ENCODE measurements at places on chromosomes 13 and 19.
A peak's percentile ranks its signal among the peaks of the same experiment; 100 is the strongest.

DNA sequence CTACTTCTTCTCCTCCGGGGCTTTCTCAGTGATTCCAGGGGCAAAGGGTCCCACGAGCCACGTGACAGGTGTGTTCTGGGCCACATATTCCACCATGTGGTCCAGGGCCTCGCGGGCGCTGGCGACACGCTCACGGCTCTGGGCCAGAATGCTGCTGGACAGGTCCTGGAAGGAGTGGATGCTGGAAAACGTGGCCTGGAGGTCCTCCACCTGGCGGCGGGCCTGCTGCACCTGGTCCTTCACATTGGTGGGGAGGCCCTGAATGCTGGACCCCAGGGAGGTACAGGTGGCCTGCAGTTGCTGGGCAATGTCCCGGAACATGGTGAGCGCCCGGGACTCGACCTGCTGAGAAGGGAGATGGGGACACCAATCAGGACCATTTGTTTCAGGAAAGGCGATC lies 7.7 kb upstream of the TICAM1 start:
- DNase-seq: no peak

- DNase-seq: no peak
Observed at GRCh38 chr13:79307433-79307861, 98.6 kb downstream of the RBM26 start.

GRCh38 chr13:103810026-103810425 lies 743.8 kb upstream of the SLC10A2 start:
- no peak for DNase-seq

DNA sequence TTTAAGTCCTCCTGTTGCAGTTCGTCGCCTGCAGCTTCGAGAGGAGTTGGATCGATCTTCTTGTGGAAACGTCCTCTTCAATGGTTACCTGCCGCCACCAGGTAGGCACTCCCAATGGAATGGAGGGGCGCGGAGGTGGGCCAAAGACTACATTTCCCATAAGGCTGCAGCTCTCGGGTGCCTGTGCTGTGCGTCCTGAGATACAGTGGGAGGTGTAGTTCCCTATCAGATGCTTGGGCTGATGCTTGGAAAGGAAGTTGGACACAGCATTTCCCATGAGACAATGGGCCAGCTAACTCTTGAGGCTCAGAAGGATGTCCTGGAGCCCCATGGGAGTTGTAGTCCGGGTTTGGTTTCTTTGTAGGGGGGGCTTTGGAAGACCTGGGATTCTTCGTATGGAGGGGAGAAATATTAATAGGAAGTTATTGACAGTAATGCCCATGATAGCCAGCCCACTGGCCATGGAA lies 1.8 kb downstream of the SHKBP1 start:
- no peak for DNase-seq

DNA sequence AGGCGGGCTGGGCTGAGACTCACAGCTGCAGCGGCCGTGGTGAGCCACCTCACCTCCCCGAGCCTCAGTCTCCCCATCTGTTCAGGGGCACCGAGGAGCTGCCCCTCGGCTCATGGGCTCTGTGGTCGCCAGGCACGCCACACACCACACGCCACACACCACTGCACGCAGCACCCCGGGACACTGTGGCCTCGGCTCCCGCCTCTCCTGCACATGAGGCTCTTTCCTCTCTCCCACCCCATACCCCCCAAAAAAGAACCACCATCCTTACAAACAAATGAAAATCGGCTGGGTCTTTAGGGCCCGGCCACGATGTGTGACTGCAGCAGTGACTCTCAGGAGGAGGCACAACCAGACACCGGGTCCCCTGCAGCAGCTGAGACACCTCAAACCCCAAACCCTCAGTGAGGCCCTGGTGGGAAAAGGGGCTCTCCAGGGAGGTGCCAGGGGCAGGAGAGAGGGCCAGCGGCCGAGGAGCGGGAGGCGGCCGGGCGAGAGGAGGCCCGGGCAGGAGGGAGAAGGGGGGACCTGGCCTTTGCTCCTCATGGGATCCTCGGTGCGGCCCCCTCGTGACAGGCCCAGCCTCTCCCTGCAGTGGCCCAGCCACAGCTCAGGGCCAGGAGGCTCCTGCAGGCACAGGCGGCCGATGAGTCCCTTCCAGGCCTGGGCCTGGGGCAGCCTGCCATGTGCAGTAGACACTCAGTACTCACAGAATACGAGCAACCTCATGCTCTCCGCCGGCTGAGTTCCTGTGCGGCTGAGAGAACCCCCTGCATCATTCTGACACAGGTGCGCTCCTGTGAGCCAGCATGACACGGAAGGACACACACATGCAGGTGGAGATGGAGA lies 66.3 kb downstream of the RASA3 start:
- no peak for DNase-seq

DNA sequence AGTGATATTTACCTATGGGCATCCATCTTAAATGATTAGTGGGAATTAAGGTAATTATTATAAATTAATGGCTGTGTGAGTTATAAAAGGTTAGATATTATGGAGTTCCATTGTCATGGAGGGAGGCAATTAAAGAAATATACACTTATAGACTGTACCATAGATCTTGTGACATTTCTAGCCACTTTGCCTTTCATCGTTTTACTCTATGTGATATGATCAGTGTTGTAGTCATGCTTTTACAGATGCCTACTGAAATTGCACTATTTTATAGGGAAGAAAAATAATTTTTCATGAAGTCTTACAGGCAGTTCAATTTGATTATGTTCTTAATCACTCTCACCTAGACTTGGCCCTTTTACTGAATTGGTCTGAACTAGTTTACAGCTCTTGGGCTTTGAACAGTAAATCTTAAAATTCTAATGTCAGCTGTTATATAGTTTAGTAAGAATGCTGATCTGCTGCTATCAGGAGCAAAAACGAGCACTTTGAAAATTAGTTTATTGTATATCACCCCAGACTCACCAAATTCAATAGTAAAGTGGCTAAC lies 301.2 kb downstream of the GPC6 start:
- no peak for DNase-seq

DNA sequence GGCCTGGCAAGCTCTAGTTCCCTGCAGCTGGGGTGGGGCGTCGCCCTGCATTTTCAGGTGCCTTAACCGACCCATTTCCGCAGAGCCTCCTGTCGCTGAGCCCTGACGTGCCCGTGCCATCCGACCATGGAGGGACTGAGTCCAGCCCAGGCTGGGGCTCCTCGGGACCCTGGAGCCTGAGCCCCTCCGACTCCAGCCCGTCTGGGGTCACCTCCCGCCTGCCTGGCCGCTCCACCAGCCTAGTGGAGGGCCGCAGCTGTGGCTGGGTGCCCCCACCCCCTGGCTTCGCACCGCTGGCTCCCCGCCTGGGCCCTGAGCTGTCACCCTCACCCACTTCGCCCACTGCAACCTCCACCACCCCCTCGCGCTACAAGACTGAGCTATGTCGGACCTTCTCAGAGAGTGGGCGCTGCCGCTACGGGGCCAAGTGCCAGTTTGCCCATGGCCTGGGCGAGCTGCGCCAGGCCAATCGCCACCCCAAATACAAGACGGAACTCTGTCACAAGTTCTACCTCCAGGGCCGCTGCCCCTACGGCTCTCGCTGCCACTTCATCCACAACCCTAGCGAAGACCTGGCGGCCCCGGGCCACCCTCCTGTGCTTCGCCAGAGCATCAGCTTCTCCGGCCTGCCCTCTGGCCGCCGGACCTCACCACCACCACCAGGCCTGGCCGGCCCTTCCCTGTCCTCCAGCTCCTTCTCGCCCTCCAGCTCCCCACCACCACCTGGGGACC lies 1.2 kb downstream of the ZFP36 start:
- no peak for DNase-seq

DNA sequence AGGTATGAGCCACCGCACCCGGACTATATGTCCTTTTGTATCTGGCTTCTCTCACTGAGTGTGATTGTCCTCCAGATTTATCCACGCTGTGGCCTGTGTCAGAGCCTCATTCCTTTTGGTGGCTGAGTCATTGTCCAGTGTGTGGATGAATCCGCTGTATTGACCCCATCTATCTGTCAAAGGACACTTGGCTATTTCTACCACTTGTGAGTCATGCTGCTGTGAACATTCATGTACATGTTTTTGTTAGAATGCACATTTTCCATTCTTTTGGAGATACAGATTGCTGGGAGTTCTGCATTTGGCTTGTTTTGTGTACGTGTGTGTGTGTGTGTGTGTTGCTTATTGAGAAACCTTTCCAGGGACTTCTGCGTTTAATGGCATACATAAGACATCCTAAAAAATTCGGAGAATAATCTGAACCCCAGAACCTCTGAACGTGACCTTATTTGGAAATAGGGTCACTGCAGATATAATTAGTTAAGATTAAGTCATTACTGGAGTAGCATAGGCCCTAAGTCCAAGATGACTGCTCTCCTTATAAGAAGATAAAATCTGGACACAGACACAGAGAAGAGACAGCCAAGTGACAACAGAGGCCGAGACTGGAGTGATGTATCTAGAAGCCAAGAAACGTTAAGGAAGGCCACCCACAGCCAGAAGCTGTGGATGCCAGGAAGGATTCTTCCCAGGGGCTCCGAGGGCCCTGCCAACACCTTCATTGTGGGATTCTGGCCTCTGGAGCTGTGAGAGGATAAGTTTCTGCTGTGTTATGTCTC lies 4.9 kb upstream of the GIPC3 start:
- peak; percentile 44 for DNase-seq

GRCh38 chr13:48232420-48233045 lies 473 bp upstream of the ITM2B start:
- no peak for DNase-seq

DNA sequence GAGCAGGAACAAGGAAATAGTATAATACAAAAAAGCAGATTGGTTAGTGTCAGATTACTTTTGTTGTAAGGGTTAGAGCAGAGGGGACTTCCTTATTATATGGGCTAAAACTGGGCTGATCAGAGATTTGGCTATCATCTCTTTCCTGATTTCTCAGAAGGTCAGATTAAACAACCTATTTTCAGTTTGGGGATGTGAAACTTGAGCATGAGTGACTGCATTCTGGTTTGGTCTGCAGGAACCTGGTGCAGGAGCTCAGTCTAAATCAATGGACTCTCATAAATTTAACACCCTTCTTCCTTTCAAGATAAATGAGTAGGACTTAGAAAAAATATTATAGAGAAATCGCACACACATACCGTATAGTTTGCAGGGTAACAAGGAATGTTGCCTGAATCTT lies 12.9 kb upstream of the RFXAP start:
- no peak for DNase-seq

DNA sequence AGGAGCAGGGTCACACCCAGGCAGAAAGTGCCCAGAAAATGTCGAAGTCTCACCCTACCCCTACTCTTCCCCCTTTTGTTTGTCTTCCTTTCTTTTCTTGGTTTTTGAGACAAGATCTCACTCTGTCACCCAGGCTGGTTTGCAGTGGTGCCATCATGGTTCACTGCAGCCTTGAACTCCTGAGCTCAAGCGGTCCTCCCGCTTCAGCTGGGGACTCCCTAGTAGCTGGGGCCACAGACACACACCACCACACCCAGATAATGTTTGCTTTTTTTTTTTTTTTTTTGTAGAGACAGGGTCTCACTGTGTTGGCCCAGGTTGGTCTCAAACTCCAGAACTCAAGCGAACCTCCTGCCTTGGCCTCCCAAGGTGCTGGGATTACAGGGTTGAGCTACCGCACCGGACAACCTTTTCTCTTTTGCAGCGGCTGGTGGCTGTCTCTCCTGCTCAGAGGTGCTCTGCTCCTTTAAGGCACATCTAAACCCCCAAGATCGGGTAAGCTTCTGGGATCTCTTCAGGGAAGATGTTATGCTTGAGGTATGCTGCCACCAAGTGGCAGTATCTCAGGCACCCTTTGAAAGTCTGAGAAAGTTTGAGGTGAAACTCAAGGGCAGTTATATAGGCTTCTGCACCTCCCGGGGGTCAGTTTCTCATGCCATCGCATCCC lies 22.4 kb upstream of the EBI3 start:
- DNase-seq: no peak
